ENCODE measurements at places on chromosomes 4 and X.
A peak's percentile ranks its signal among the peaks of the same experiment; 100 is the strongest.

DNA sequence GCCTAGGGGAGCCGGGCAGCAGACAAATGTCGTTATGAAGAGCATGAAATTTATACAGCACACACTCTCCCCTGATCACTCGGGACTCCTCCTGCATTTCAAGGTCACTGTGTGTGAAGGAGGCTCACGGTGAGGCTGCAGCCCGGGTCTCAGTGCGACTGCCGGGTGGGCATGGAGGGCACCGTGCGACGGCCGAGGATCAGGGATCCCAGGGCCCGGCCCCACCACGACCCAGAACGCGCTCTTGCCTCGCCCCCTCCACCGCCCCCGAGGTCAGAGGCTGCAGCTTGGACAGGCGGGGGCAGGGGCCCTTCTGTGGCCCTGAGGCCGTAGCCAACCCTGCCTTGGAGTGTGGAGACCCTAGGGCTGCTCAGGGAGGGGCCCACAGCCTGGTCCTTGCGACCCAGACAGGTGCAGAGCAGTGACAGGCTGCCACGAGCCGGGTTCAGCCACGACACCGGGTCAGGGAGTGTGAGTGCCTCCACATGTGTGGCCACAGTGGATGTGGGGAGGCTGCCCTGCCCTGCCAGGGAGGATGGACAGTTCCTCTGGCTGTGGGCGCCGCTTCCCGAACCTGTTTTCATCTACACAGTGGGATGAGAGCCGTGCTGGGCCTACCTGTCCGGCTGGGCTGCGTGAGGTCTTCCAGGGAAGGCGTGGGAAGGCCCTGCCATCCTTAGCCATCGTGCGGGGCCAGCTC is 89.3 kb upstream of the NKX1-1 start:
- no peak for DNase-seq

DNA sequence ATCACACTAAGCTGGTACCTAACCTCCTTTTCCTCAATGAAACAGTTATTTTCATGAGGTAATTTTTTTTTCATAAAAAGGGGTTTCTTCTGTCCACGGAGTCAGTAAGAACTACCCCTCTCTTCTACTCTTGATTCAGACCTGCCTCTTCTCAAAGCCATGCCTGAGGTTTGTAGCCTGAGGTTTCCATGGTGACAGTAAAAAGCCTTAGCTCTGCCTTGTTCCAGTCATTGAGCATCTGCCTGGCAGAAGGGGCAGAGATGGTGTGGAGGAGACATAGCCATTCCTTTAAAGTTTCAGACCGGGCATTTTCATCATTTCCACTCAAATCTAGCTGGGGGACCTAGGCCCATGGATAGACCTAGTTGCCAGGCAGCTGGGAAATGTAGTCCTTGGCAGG is 135.5 kb downstream of the REPS2 start:
- no peak for DNase-seq

DNA sequence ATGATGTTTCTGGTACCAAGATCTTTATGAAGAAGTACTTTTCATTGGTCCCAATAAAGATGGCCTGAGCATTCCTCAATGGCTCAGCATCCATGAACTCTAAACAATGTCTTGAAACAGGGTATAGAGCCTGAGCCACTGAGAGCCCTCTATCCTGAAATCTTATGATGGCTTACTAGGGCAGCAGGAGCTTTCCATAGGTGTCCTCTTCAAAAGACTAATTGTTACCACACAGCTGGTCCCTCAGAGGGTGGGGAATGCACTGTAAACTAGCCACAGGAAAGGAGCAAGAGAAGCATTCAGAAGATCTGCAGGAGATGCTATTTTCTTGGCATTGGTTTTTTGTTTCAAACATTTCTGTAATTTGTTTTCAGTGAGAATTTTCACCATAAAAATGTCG is 5.6 kb upstream of the BANK1 start:
- no peak for DNase-seq

- DNase-seq = no peak
Observed at GRCh38 chr4:99790796-99791617, 25.6 kb upstream of the DAPP1 start.

- no peak for DNase-seq
Observed at GRCh38 chr4:3436798-3437581, 4.8 kb upstream of the HGFAC start.

DNA sequence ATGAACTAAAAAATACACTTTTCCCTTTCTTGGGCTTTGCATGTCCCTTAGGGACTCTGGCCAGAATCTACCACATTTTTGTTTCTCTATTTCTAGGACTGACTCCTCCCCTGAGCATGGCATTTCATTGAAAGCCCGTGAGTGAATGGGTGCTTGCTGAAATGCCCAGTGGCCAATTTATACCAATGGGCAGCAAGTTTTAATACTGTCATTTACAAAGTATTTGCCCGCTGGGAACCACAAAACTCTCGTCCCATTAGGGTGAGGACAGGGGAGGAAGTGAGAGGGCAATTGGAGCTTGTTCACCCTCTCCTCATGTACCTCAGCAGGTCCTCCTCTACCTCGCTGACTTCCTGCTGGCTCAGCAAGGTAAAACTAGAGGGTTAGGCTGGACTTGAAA is 1.1 kb downstream of the SRPX2 start:
- no peak for DNase-seq

GRCh38 chr4:77450006-77450405 is 155.6 kb upstream of the CXCL13 start:
- DNase-seq = no peak

DNA sequence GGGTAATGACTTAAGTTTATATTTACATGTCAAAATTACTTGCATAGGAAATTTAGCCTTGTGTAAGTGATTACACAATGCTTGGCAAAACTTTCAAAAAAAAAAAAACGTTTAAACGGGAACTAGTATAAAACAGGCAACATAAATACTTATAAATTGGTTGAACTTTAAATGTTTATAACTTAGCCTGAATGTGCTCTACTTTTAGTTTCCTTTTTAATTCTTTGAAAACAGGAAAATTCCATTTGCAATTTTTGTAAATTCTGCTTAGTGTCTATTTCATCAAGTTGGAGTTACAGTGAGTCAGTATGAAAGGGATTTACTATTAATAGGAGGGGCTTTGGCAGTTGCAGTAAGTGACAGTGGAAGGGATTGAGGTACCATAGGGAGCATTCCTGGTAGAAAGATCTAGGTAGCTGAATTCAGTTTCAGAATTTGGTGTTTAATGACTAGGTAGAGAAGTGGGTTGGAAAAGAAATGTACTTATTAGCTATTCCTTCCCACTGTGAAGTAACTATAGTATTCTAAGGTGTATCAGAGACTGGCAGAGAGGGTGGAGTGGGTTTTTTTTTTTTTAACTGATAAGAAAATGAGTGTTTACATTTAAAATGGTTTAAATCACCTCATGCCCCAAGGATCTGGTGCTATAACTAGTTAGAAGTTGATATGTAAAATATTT is 2.8 kb downstream of the STAG2 start:
- no peak for DNase-seq

- no peak for DNase-seq
Observed at GRCh38 chr4:143386812-143387211, 50.1 kb downstream of the GAB1 start.

- no peak for DNase-seq
Observed at GRCh38 chrX:102535958-102536357, 19.4 kb upstream of the TMSB15A start.

DNA sequence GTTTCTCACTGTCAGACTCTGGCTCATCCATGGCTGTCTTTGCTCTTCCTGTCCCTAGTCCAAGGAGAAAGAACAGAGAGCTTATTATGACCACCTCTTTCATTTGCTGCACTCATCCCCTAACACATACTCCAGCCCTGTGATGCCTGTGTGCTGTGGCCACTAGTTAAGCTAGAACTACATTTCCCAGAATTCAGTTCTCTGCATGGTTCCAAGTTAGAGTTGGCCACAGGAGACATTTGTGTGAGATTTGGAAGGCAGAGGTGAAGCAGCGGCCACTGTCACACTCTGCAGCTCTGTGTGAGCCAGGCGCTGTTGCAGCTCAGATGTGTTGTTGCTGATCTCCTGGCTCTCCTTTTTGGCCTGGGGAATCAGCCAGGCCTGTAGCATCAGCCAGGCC is 188.2 kb upstream of the ATP6AP2 start:
- DNase-seq = no peak

DNA sequence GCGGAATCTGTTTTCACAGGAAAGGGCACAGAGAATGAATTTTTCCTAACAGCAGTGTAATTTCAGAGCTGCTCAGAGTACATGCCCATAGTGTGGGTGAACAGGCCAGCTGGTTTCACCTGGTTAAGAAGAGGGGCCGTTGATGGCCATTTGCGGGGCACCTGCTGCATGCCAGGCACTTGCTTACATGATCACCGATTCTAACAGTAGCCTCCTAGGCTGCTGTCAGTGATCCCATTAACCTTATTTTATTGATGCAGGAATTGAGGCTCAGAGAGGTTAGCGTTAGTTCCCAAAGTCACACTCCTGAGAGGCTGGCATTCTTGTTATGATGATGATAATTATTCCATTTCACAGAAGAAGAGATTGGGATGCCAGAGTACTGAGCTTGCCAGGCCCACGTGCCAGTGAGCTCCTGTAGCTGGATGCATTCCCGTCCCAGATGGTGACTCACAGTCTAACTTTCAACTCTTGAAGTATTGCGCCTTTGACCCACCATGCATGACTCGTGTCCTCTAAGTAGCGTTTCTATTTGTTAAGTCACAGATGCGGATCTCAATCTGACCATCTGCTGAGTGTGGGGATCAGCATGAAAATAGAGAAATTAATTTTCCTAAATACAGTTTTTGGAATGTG is 76.5 kb downstream of the PSAPL1 start:
- DNase-seq = no peak

GRCh38 chrX:71181558-71181909 is 36.9 kb downstream of the NLGN3 start:
- DNase-seq = peak; percentile 12

DNA sequence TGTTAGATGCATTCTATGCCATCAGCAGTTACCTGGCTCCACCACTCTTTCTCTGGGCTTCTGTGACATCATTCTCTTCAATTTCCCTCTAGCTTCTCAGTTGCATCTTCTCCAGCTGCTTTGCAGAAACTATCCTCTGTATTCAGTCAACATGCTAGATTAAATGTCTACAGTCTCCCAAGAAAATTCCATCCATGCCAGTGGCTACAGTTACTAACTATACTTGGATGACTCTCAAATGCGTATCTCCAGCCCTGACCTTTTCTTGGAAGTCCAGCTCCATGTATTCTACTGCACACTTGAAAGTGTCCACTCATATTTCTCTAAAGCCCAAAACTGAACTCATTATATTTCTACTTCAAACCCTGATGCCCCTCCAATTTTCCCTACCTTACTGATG is 232.3 kb upstream of the TENM3 start:
- DNase-seq = no peak

DNA sequence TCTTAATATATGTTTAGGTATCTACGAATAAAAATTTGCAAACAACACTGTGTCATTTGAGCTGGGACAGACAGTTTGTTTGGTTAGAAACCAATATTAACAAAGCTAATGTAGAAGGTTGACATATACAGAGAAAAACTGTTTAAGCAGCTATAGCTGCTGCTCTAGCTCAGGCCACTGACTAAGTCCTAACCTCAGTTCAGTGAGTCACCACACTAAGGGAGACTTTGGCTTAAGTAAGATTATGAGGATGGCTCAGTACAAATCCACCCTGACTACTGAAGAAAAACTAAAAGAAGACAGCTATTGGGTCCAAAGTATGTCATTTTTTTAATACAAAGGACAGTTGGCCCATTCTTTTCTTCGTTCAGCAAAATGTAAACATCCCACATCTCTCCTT is 717.3 kb upstream of the ACTRT1 start:
- no peak for DNase-seq

DNA sequence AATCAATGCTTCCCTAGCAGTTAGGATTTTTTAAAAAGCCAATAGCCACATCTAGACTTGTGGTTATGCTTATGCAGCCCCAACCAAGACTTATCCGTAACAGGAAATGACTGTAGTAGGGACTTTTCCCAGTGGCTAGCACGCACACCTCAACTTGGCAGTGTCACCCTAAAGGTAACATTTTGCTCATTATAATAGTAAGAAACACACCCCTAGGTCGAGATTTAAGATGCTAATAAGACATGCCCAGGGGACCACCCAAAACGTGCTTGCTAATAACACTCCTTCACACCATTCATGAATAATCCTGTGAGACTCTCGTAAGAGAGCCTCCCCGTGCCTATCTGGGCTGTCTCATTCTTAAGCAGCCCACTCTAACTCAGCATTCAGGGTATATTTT is 195.3 kb downstream of the CHIC1 start:
- no peak for DNase-seq

GRCh38 chr4:166735553-166735952 is 498.7 kb downstream of the SPOCK3 start:
- no peak for DNase-seq

GRCh38 chrX:10070714-10071436 is 85.9 kb upstream of the CLCN4 start:
- no peak for DNase-seq

DNA sequence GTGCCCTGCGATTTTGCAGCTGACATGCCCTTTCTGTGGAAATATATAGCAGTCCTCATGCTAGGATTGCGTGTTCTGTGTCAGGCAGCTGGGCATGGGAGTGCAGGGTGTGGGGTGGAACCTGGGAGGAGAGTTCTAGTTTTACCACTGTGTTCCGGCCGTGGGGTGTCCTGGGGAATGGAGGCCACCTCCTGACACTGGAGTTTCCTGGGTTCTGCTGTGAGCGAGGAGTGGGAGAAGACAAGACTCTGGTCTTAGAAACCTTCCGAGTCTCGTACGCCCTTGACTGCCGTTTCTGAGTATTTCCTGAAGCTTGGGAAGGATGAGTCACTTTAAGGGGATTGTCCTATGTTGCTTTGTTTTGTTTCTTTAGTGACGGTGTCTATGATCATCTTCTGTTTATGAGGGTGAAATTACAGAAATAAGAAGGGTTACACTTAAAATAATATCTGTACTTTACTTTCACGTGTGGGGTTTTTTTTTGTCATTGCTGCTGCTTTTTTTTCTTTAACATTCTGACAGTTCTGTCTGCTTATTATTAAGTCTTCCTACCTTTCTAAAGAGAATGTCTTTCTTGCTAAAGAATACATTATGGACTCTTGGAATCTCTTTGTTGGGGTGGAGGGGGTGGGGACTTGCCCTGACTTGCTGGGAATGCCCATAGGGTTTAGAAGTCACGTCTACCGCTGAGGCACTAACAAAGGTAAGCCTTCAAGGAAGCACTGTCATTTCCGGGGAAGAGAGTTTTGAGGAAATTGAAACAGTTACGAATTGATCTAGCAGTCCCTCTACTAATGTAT is 19.1 kb downstream of the CD99 start:
- no peak for DNase-seq

DNA sequence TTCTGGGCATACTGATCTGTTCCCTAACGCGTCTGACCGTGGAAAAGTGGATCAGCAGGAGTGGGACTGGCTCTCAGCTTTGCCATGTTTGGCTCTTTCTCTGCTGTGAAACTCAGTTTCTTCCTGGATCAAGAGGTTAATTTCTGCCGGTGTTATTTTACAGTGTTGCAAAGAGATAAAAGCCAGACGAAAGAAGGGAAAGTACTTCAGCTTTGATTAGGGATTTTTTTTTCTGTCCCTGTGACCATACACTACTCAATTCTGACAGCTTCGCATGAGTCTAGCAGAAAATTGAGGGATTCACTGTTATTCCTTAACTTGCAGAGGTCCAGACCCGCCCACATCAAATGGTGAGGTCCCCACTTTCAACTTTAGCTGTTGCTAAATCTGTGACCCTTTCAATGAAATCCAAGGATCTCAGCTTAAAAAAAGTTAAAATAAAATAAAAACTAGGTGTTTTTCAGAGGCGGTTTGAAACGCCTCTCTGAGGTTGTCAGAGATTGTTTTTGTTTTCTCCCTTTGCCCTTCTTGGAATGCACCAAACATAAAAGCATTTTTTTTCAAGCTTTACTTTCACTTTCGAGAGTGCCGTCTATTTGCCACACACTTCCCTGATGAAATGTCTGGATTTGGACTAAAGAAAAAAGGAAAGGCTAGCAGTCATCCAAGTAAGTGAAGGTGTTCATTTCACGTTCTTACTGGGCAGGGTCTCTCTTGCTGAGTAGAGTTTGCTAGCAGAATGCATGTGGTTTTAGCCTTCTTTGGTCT is at the start of gene TLR3:
TSS of gene TLR3 (plus strand) at position 576 of the 768 bp plus-strand sequence. CDS start 7,464 bp downstream, outside the sequence.
- DNase-seq = no peak

Measured in T follicular helper cell (primary cell).